Muscle of leg (tissue), 16 donors: ENCODE measurements at places on chromosomes 11 and 22.

DNA sequence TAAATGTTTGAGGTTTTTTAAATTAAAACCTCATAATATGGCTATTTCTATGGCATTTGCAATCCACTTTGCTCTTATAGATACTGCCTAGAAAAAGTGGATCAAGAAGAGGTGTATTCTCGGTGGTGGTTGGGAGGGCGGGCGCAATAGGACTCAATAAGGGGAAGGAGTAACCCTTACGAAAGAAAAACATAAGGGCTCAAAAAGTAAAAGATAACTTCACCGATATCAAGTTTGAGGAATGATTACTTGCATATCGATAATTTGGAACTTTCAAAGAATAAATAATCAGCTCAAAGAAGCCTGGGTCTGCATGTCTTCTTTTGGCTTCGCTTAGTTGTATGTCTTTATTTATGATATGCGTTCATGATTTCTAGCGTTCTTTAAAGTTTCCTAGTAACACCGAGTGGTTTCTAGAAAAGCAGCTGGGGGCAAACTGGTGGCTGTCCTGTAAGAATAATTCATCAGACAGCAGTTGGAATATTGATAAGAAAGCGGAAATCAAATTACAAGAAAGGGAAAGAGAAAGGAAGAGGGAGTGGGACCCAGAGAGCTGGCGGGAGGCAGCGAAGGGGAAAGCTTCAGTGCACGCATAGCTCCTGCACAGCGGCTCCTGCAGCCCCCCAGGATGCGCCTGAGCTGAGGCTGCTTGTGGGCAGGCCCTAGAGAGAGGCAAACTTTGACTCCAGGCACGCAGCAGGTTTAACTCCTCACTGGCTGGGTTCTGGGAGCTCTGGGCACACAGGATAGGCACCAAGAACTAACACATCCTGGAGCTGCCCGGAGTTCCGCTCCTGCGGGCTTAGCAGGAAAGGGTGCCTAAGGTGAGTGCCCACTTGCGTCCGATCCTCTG lies 9.1 kb upstream of the FLI1 start:
- H3K27me3 ChIP-seq: peaks cover 77% of the 10 kb centered on the region
- H3K4me3 ChIP-seq: no peak overlapping the region
- peaks cover 12% of the 10 kb centered on the region for H3K4me1 ChIP-seq
- H3K36me3 ChIP-seq: no peaks in the 10 kb centered on the region

DNA sequence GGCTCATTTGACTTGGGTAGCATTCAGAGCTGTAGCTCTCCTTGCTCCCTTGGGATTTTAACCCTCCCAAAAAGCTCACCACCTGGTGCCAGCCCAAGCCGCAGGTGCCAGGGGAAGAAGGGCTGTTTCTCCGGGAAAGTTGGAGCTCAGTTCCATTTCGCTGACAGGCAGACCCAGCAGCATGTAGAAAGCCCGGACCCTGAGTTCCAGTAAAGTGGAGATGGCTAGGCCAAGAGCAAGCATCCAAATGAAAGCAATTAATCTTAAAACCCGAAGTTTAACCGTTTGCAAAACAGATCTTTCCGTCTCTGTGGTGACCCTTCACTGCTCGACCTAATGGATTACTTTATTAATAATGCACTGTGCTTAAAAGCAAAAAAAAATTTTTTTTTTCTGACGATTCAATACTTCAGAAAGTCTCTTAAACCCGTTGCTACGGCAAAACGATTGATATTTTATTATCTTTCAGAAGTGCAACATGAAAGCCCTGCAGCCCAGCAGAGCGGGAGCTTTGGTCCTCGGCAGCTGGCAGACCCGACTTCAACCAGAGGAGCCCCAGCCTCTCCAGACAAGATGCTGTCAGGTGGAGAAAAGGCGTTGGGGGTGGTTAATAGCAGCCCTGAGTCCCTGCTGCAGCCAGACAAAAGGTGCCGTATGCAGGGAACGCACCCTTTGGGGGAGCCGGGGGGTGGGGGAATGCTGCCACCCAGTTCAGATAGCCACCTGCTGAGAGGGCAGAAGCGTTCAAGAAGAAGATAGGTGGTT lies 3.3 kb downstream of the LMO1 start:
- H3K36me3 ChIP-seq: no peaks in the 10 kb centered on the region
- peaks cover 41% of the 10 kb centered on the region for H3K4me1 ChIP-seq
- no peak overlapping the region for H3K4me3 ChIP-seq
- no peak for DNase-seq

DNA sequence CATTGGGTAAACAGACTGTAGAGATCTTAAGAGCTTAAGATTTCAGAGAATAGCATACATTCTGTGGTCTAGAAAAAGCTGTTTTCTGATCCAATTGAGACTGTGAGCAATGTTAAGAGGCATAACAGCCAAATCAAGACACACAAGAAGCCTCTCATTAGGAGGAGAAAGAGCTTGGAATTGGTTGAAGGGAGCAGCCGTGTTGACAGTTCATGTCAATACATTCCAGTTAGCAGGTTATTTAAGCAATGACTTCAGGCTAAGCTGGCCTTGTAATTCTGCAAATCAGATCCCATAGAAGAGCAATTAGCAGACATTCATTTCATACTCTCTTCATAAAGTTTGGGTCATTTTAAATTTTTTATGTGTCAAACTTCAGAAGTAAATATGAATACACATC lies 50.9 kb downstream of the ETS1 start:
- H3K4me3 ChIP-seq: no peak overlapping the region
- no peaks in the 10 kb centered on the region for H3K36me3 ChIP-seq
- no peak for DNase-seq
- H3K4me1 ChIP-seq: peaks cover 2% of the 10 kb centered on the region
- no peak overlapping the region for H3K27ac ChIP-seq

DNA sequence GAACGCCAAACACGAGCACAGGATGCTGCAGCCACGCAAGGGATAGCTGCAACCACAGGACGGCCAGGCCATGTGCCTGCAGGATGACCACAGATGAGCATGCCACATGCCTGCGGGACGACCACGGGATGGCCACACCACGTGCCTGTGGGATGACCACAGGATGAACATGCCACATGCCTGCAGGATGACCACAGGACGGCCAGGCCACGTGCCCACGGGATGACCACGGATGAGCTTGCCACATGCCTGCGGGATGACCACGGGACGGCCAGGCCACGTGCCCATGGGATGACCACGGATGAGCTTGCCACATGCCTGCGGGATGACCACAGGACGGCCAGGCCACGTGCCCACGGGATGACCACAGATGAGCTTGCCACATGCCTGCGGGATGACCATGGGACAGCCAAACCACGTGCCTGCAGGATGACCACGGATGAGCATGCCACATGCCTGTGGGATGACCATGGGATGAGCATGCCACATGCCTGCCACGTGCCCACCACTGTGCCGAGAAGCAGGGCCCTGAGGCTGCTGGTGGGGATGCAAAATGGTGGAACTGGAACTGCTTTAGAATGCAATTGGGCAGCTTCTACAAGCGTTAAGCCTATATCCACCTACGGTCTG lies 12.8 kb upstream of the MOB2 start:
- no peaks in the 10 kb centered on the region for H3K36me3 ChIP-seq
- no peak for DNase-seq
- H3K27me3 ChIP-seq: no peaks in the 10 kb centered on the region
- peaks cover 21% of the 10 kb centered on the region for H3K4me1 ChIP-seq
- H3K4me3 ChIP-seq: no peak overlapping the region

GRCh38 chr22:20243537-20244249 lies 24.4 kb downstream of the RTN4R start:
- DNase-seq: peak; percentile 96
- H3K27me3 ChIP-seq: no peaks in the 10 kb centered on the region

DNA sequence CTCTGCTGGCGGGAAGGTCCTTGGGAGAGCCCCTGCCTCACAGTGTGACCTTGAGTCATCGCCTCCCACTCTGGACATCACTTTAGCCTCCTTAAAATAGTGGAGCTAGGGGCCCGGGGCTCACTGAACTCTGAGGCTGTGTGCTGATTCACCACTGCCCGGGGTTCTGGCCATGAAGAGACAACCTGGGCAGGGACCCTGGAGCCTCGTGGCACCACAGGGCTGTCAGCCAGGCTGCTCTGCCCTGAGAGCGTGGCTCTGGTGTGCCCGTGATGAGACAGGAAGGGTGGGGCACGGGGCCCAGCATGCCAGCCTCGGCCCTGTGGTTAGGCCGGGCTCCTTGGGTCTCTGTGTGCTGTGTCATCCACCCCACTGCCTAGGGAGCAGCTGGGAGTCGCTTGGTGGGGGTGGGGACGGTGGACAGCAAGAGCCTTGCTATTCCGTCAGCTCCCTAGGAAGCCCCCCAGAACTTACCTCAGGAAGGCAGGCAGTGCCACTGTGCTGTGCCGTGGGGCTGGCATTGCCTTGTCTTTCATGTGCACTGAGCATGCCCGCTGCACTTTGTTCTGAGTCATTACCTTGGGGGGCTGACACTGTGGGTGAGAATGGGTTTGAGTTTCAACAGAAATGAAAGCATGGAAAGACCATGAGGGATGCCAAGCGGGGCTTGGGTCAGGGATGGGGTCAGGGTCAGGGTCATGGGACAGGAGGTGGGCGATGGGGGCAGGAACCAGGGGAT lies 31.7 kb downstream of the TPCN2 start:
- peaks cover 54% of the 10 kb centered on the region for H3K36me3 ChIP-seq
- DNase-seq: no peak
- no peak overlapping the region for H3K4me3 ChIP-seq

- peak; percentile 85 for DNase-seq
- H3K36me3 ChIP-seq: no peaks in the 10 kb centered on the region
- H3K4me3 ChIP-seq: peak overlapping the region; percentile 95
Observed at GRCh38 chr11:33258631-33259205, 1.5 kb downstream of the HIPK3 start.

DNA sequence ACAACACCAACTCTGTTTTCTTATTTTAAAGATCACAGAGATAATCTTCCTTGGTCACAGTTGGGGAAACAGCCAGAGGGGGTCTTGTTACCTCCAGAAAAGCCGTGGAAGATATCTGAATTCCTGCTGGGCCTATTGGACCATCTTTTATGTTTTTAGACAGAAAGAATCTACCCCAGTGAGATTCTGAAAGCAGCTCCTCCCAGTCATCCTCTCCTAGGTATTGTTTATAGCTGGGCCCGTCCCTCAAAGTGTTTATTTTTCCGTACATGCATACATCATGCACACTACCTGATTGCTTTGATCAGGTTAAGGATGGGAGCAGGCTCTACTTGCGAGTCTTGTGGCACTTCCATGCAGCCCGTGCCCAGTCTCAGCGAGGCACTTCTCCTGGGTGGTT lies 742.4 kb downstream of the NTM start:
- H3K4me1 ChIP-seq: peaks cover 26% of the 10 kb centered on the region
- DNase-seq: no peak
- peak overlapping the region; percentile 80 for H3K27ac ChIP-seq
- no peaks in the 10 kb centered on the region for H3K36me3 ChIP-seq
- H3K4me3 ChIP-seq: no peak overlapping the region

DNA sequence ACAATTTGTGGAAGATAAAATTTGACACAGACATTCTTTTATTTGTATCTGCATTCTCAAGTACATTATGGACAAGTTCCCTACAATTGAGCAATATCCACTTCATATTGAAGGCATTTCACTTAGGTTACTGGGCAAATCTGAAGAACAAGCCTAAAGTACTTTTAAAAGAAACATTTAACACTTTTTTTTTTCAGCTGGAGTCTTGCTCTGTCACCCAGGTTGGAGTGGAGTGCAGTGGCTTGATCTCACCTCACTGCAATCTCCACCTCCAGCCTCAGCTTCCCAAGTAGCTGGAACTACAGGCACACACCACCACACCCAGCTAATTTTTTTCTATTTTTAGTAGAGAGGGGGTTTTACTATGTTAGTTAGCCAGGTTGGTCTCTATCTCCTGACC lies 70.2 kb downstream of the OR4C45 start:
- no peak overlapping the region for H3K27ac ChIP-seq
- H3K4me1 ChIP-seq: no peaks in the 10 kb centered on the region
- no peak for DNase-seq
- H3K27me3 ChIP-seq: no peaks in the 10 kb centered on the region
- no peak overlapping the region for H3K4me3 ChIP-seq
- H3K36me3 ChIP-seq: no peaks in the 10 kb centered on the region

DNA sequence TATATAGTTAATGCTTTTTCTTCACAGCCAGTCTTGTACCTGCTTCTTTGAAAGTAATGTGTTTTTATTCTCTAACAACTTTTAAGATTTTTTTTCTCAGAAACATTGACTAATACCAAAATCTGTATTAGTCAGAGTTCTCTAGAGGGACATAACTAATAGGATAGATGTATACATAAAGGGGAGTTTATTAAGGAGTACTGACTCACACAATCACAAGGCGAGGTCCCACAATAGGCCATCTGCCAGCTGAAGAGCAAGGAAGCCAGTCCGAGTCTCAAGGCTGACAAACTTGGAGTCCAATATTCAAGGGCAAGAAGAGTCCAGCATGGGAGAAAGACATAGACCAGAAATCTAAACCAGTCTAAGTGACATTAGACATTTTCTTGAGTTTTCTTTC lies 140.0 kb downstream of the RAB38 start:
- no peak overlapping the region for H3K27ac ChIP-seq
- H3K4me1 ChIP-seq: no peaks in the 10 kb centered on the region
- H3K36me3 ChIP-seq: no peaks in the 10 kb centered on the region

- H3K36me3 ChIP-seq: no peaks in the 10 kb centered on the region
- no peak overlapping the region for H3K4me3 ChIP-seq
- no peak for DNase-seq
- H3K27me3 ChIP-seq: no peaks in the 10 kb centered on the region
Observed at GRCh38 chr11:13928566-13929251, 33.8 kb upstream of the SPON1 start.

GRCh38 chr22:40618400-40618799 lies 18.1 kb downstream of the MRTFA start:
- H3K4me3 ChIP-seq: no peak overlapping the region
- no peak for DNase-seq
- H3K27me3 ChIP-seq: no peaks in the 10 kb centered on the region
- H3K36me3 ChIP-seq: no peaks in the 10 kb centered on the region
- H3K27ac ChIP-seq: no peak overlapping the region

- peaks cover 52% of the 10 kb centered on the region for H3K36me3 ChIP-seq
- no peak for DNase-seq
- H3K27me3 ChIP-seq: no peaks in the 10 kb centered on the region
- no peaks in the 10 kb centered on the region for H3K4me1 ChIP-seq
- H3K4me3 ChIP-seq: no peak overlapping the region
- no peak overlapping the region for H3K27ac ChIP-seq
Observed at GRCh38 chr22:40325315-40325714, 21.0 kb upstream of the ADSL start.

DNA sequence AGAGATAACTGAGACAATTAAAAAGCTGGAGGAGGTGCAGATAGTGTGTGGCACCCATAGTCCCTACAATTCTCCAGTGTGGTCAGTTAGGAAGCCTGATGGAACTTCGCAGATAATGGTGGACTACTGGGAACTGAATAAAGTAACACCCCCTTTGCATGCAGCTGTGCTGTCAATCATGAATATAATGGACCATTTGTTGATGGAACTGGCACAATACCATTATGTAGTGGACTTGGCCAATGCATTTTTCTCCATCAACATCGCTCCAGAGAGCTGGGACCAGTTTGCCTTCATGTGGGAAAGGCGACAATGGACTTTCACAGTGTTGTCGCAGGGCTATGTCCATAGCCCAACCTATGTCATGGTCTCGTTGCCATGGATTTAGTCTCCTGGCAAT lies 324.2 kb downstream of the TMEM135 start:
- no peak overlapping the region for H3K4me3 ChIP-seq
- peaks cover 5% of the 10 kb centered on the region for H3K4me1 ChIP-seq
- no peak for DNase-seq
- H3K36me3 ChIP-seq: no peaks in the 10 kb centered on the region
- H3K27ac ChIP-seq: no peak overlapping the region

GRCh38 chr11:118152552-118153471 lies at the start of gene SCN4B:
Gene SCN4B (minus strand): TSS chr11:118152823. CDS start chr11:118152673, 150 bp downstream.
- peaks cover 20% of the 10 kb centered on the region for H3K4me1 ChIP-seq
- H3K27me3 ChIP-seq: peaks cover 89% of the 10 kb centered on the region
- DNase-seq: peak; percentile 87

GRCh38 chr11:1353383-1354124 lies 36.2 kb upstream of the BRSK2 start:
- no peak overlapping the region for H3K4me3 ChIP-seq
- no peak for DNase-seq
- no peaks in the 10 kb centered on the region for H3K36me3 ChIP-seq
- no peaks in the 10 kb centered on the region for H3K4me1 ChIP-seq
- H3K27me3 ChIP-seq: peaks cover 25% of the 10 kb centered on the region
